NCI-H446 (cell line): ENCODE measurements at places on chromosomes 7 and 10.

- no peak for DNase-seq
These were observed 17.3 kb upstream of the ADARB2 start for GRCh38 chr10:1754506-1755153.

DNA sequence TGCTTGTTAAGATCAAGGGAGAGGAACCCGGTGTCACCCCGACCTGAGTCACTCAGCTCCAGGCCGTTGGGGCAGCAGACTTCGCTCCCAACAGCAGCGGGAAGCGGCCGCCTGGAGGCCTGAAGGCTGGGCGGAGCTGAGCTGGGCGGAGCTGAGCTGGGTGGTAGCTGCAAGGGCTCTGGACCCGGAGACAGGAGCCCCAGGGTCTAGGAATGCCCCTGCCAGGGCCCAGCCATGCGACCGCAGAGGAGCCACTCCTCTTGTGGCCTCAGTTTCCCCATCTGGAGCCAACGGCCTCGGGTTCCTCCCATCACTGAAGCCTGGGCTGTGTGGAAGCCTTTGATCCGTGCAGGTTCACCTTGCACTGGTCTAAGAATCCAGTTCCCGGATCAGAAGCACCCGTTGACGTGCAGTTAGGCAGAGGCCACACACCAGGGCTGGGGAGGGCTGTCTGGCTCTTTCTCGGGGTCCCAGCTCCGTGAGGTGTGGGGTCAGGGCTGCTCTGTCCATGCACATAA, 21.9 kb upstream of the DPYSL4 start:
- DNase-seq = no peak

DNA sequence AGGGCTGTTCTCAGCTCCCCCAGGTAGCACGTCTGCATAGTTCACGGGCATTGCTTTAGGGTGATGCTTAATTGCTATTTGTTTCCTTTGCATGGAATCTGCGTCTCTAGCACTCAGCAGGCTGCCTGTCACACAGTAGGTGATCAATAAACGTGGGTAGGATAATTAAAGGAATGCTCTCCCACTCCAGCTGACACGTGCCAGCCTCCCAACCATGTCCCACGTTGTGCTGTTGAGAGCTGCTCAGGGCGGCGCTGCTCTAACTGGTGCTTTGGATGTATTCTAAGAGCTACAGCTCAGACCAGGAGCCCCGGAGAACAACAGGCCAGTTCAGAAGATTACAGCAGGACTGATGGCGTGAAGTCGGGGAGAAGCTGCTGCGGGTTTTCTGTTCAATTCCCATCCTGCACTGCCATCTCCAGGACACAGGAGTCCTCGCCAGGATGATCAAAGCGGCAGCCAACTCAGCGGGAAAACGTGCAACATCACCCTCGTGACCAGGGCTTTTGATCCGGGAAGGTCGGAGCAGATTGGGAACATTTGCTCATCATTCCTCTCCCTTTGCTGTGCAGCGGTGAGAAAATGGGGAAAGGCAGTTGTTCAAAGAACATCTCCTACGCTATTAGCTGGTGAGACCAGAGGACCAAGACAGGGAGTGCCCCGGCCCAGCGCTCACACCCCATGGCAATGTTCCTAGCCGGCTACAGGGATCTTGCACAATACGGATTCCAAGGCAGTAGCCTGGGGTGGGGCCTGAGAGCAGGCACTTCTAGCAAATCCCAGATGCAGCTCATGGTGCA, 50.5 kb upstream of the FOXK1 start:
- DNase-seq = peak; percentile 45

DNA sequence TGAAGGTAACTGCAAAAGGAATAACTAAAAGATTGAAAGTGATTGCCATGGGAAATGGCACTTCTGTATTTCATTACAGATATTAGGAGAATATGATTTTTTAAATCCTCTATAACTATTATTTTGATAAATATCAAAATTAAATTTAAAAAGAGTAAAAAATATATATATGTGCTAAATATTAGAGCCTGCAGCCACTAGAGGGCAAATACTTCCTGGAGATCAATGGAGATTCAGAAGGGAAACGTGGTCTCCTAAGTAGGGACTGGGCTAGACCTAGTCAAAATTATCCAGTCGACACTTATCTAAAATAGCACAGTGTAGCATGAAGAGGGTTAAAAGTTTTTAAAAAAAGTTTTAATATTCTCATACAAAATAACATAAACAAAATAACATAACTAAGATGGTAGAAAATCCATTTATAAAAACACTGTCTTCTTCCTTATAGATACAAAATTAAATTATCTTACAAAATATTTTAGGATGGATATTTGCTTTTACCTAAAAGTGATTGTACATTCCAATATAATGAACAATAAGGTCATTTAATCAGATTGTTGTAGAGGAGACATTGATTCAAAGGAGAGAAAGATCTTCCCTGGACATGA, 434.3 kb downstream of the MDFIC start:
- DNase-seq = no peak

- no peak for DNase-seq
These were observed 1.7 kb upstream of the TBATA start for GRCh38 chr10:70786799-70787415.

GRCh38 chr10:17665747-17666146, 21.8 kb downstream of the STAM start:
- no peak for DNase-seq

- no peak for DNase-seq
These were observed 57.8 kb downstream of the PRKCQ start for GRCh38 chr10:6522230-6522629.

DNA sequence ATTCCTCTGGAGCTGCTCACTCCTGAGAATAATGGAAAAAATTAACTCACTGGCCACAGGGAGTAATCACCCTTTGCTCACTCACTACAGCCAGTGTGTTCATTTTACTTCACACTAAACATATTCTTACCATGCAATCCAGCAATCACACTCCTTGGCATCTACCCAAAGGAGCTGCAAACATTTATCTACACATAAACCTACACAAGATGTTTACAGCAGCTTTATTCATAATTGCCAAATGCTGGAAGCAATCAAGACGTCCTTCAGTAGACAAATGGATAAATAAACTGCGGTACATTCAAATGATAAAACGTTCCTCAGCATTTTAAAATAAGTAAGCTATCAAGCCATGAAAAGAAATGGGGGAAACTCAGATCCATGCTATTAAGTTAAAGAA, 34.2 kb upstream of the POM121L12 start:
- DNase-seq = no peak

DNA sequence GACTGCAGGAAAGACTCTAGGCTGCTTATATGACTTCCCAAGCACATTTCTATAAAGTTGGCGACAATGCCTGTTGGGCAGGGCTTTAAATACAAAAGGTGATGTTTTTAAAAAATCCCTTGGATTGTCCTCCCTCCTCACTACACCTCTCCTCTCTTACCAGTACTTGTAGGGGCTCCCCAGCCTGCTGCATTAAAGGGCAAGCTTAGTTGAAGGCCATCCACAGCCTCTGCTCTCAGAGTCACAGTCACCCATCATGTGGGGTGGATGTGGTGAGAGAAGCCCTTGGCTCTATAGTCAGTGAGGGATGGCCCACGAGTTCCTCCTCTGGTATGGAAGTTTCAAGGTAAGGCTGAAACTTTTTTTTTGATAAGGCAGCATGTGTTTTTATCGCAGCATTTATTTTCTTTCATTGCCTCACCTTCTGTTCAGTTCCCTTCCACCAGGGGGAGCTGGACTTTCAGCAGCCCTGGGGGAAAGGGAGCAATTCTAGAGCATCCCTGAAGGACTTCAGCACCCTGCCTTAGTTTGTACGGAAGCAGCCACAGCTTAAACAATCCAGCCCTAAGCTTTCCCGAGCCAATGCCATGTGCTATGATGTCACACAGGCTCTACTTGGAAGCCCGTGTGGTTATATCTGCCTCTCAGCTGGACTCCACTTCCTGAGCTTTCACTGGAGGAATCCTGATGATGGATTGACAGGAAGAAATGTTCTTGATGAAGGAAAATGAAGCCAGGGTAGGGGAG, 131.9 kb downstream of the CALCR start:
- no peak for DNase-seq
